ENCODE measurements at places on chromosomes 11 and 22.

DNA sequence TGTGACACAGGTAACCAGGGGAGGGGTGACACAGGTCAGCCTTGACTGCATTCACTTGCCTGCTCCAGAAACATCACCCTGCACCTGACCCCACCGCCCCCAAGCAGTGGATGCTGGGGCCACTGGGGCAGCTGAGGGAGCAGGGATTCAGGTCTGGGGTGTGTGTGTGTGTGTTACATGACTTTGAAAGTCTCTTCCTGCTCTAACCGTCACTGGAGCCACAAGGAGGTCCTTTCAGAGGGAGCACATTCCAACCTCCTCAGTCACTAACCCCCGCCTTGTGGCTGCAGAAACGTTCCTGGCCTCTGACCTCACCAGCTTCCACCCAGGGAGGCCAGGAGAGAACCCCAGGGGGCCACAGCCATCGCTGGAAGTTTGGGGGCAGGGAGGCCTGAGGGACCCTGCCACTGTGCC lies 2.9 kb upstream of the FOSL1 start:
- no peak for DNase-seq

GRCh38 chr22:31917227-31917921 lies 27.0 kb upstream of the YWHAH start:
- DNase-seq: no peak

DNA sequence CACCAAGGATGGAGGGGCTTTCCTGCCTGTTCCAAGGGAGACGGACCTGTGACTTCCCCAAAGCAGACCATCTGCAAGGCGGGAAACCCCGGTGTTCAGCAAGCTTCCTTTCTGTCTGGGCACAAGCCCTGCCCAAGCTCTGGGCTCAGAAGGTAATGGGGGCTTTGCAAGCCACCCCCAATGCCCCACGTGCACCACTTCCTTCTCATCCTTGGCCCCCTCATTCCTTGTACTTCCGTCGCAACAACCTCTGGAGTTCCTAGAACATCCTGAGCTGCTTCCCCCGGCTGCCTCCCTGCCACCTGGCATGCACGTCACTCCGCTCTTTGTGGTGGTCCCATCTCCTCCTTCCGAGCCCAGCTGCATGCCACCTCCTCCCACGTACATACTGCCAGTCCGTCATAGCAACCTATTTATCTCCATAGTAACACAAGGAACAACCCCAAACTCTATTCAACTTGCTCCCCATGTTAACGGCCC lies 3.9 kb downstream of the MYEOV start:
- no peak for DNase-seq

GRCh38 chr11:2792381-2793250 lies 92.8 kb upstream of the KCNQ1OT1 start:
- no peak for DNase-seq

DNA sequence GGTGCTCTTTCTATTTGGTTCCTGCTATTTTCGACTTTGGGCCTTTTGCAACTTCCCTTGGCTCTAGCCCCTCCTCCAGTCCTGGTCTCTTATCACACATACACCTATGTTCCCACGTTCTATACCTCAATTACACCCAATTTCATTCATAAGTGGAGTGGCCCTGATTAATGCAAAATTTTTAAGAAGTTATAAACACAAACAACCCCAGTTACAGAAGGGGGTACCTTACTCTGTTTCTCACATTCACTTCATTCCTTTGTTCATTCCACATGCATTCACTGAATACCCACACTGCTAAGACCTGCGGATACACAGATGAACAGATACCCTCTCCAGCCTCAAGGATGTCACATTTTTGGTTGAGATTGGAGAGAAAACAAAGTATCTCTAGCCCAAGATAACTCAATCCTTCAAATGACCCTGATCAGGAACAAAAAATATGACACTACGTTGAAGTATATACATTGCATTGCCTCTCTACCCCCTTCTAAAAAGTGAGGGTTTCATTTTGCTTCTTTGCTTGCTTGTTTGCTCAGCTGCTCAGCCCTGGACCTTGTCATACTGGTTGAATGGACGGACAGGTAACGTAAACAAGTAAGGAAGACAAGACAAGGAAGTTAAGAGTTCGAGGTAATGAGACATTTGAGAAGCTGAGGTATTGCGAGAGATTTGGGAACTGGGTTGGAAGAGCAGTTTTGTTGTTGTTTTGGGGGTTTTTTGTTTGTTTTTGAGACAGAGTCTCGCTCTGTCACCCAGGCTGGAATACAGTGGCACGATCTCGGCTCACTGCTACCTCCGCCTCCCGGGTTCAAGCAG lies 3.6 kb upstream of the VPS37C start:
- DNase-seq: no peak

GRCh38 chr11:129385801-129386200 lies 10.2 kb downstream of the BARX2 start:
- no peak for DNase-seq

- no peak for DNase-seq
Observed at GRCh38 chr11:10305964-10306918, 1.4 kb downstream of the ADM start.

DNA sequence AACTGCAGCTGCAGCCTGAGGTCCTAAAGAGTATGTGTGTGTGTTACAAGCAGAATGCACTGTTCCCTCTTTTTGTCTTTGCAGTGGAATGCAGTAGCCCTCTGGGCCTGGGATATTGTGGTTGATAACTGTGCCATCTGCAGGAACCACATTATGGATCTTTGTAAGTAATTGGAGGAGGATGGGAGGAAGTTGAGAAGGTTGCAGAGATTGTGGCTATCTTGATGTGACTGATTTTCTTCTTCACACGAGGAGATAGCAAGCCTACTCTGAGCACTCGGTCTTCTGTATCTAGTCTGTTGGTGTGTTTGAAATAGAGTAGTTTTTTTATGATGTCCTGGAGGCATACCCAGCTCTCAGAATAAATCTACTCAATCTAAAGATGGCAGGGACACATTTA lies 2.3 kb downstream of the RBX1 start:
- DNase-seq: no peak

GRCh38 chr11:87259736-87260135 lies 222.0 kb downstream of the TMEM135 start:
- DNase-seq: no peak

DNA sequence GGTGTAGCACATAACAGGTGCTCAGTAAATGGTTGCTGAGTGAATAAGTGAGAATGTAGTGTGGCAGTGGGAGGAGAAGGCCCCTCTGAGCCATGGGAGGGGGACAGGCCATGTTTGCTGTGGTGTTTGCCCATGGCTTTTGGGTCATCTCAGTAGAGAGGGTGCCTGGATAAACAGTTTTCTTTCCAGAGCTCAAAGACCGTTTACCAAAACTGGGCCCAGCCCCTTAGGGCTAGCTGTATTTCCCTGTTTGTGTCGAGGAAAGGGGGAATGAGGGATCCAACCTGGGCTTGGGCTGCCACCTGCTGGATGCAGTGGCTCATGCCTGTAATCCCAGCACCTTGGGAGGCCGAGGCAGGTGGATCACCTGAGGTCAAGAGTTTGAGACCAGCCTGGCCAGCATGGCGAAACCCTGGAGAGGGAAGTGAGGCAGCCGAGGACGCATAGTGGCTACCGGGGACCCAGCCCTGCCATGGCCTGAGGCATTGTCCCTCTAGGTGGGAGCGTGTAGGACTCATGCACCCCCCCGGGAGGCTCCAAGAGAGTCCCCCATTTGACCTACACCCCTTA lies 8.7 kb upstream of the LTO1 start:
- no peak for DNase-seq

DNA sequence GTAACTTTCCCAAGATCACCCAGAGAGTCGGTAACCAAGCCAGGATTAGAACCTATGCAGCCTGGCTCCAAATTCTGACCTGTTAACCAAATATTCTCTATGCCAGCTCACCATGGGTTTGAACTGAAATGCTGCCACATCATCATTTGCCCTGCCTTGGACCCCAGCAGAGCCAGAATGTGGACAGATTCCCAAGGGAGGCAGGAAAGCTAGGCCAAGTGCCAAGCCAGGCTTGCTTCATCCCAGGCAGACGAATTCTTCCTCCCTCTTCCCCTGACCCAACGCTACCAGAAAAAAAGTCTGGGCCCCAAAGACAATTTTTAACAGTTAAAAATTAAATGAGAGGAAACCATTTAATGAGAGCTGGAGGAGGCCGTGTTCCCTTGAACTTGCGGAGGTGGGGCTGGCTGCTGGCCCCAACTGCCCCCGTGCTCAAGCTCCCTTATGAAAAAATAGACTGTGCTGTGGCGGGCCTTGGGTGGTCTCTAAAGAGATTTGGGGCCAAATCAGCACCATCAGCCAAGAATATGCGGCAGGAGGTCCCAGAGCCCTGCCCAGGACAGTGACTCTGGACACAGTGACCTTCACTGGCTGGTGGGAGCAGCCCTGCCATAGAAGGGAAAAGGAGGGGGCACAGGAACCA lies 184.1 kb upstream of the SYT13 start:
- no peak for DNase-seq

GRCh38 chr11:26844963-26845362 lies 123.1 kb upstream of the SLC5A12 start:
- DNase-seq: no peak

DNA sequence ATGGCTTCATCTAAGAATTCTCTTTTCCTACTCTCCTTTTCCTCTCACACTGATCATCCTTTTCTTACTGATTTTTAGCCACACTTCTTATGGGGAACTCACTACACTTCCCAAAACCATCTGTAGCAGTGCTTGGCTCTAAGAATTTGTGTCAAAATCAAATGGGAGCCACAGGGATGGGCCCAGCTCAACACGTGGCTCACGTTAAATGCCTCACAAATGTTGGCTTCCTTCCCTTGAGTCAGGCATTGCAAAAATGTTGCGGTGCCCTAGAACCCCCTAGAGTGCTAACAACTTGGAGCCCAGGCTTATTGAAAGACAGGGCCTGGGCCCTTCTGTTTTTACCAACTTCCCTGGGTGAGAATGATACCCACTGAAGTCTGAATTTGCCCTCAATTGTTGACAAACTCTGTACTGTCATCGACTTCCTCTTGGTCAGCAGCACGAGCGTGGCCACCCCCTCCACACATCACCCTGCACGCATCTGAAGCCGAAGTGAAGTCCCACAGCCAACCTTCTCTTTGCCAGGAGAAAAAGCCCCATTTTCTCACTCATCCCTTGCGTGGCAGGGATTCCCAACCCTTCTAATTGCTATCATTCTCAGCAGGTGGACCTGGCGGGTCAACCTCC lies 69.7 kb downstream of the ELFN2 start:
- DNase-seq: no peak
